ENCODE measurements at places on chromosomes 5 and 9. TPM values are rescaled to one million over a fixed set of nuclear protein-coding genes. Genes with fewer than 3 reads are reported as not detected.

GRCh38 chr5:1280177-1281037, 14.5 kb downstream of the TERT start:
- no peak for DNase-seq

CHSY3 gene
- total RNA-seq = 0.18 TPM

DNA sequence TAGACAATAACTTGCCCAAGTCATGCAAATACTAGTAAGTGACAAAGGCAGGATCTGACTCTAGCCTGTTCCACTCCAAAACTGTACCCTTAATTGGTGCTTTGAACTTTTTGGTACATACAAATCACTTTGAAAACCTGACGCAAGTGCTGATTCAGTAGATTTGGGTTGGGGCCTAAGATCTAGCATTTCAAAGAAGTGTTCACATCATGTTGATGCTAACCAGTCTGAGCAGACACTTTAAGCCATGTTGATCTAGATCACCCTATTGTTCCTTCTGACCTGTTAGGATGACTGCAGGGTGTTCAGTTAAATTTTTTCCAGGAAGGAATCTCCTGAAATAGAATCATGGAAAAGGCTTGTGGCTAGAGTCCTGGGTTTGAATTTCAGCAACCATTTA, 57.7 kb upstream of the CPEB4 start:
- DNase-seq = no peak

DNA sequence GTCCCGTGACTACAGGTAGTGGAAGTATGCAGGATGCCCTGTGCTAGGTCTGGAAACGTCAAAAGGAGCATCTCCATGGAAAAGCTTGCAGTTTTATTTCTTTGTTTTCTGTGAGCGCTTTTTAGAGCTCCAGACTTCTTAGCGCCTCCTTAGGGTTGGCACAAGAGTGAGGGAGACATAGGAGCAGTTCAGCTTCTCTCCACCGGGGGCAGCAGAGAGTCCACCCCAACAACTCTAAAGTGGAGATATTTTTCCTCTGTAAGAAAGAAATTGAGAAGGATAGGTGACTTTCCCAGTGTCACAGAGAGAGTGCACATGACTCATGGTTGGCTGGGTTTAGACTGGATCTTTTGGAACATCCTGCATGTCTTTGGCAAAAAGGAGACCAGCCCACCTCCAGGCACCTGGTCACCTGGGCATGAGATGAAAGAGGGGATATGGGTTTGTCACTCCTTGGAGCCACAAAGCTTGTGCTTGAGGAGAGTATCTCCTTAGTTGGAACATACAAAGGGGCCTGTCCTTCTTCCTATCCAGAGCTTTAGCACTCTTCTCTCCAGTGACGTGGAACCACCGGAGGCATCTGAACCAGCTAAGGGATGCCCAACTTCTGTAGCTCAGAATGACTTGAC, 637.7 kb downstream of the SEMA5A start:
- no peak for DNase-seq

DNA sequence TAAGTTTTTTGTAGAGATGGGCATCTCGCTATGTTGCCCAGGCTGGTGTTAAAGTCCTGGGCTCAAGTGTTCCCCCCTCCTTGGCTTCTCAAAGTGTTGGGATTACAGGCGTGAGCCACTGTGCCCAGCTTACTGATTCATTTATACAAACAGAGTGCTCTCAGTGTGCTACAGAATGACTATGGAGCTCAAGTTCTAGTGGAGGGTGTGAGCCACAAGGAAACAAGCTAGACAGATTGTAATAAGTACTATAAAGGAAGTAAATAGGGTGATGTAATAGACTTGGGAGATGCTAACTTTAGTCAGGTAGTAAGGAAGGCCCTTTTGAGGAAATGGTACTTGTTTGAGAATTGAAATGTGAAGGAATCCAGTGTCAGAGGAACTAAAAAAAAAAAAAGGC, 1.7 kb upstream of the TMEM267 start:
- no peak for DNase-seq

SLCO4C1 gene
- total RNA-seq = 30.9 TPM

GRCh38 chr9:94648185-94648584, 8.9 kb upstream of the FBP1 start:
- DNase-seq = no peak

GRCh38 chr9:5632540-5632939, 3.6 kb downstream of the RIC1 start:
- no peak for DNase-seq

GRCh38 chr5:15902066-15902465, 277.5 kb downstream of the MARCHF11 start:
- DNase-seq = no peak

DNA sequence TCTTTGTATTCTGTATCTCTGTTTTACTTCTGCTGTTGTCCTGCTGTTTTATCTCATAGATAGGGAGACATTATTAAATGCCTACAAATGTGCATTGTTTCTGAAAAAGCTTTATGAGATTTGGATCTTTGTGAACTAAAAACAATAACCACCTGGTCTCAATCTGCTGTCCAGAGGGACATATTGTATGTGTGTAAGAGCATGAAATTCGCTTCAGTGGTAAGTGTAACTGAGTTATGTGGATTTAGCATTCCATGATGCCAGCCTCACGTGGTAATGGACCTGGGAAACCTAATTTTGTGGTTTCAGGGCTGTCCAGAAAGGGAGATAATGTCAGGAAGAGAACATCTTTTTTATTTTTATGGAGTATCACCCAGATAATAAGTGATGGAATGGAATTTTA, 119.3 kb downstream of the GDNF start:
- DNase-seq = no peak

GRCh38 chr9:86978413-86978812, 31.1 kb upstream of the GAS1 start:
- no peak for DNase-seq

NADK2 gene
- total RNA-seq = 16.2 TPM

GRCh38 chr9:33465596-33466564, 7.8 kb downstream of the NOL6 start:
- DNase-seq = no peak

GRCh38 chr9:99299211-99300102, 77.4 kb downstream of the SEC61B start:
- no peak for DNase-seq

DNA sequence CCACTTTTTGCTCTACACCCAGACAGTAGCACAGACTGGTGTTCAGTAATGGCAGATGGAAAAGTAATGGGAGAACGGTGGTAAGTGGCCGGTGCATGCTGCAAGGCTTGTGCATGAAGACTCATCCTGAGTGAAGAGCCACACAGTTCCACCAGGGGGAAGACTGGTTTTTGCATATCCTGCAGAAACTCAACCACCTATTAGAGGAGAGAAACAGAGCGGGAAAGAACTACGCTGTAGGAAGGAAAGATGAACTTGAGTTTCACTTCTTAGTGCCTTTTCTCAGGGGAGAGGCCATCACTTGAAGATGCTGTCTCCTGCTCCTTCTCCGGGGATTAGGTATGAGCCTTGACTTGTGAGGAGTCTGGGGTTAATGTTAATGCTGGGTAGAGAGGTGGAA, 9.4 kb upstream of the PRSS3 start:
- peak; percentile 10 for DNase-seq

DNA sequence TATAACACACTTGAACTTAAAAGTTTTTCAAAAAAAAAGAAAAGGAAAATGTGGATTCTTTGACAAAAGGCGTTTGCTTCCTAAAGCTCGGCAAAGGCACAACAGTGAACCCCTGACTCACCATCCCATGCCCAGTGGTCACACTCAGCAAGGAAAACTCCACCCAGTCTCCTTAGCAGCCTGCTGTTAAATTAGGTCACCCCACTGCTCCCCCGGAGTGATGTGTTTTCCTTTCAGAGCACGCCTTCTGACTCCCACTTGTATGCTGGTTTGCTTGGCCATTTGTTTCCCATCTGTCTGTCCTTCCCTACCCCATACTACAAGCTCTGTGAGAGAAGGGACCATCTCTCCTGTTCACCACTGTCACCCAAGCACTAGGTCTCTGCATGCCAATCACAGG, 23.8 kb downstream of the RETREG1 start:
- no peak for DNase-seq

All from natural killer cell (primary cell).